Myometrial cell (primary cell): ENCODE measurements at places on chromosomes 16 and 17. TPM values are rescaled to one million over a fixed set of nuclear protein-coding genes. Genes with fewer than 3 reads are reported as not detected.

Gene C16orf87
- total RNA-seq: 4.6 and 8.2 TPM in 2 replicates

Gene SLC35G6
- not detected in 2 replicates for total RNA-seq

Gene RHBDF2
- 19.9 and 27.1 TPM in 2 replicates for total RNA-seq

Gene SEPTIN12
- not detected in 2 replicates for total RNA-seq

Gene CLEC3A
- total RNA-seq: not detected in 2 replicates

Gene COX6A2
- total RNA-seq: not detected in 2 replicates

Gene PDE6G
- 1.2 and 3.2 TPM in 2 replicates for total RNA-seq

Gene WFIKKN1
- 0.86 TPM in 1 of 2 replicates, not detected in the other for total RNA-seq

Gene EVPLL
- total RNA-seq: not detected in 2 replicates

Gene C17orf67
- total RNA-seq: 0.35 TPM in 1 of 2 replicates, not detected in the other

Gene KRT39
- not detected in 2 replicates for total RNA-seq

Gene RASD1
- total RNA-seq: 1.4 and 2.1 TPM in 2 replicates

Gene RBFOX1
- 1.2 TPM in 1 of 2 replicates, not detected in the other for total RNA-seq

Gene PRAC2
- total RNA-seq: not detected in 2 replicates

Gene PLCG2
- total RNA-seq: 0.18 and 0.29 TPM in 2 replicates

Gene ARRB2
- total RNA-seq: 12.9 and 14.4 TPM in 2 replicates

Gene OGFOD1
- total RNA-seq: 38.3 and 101 TPM in 2 replicates

Gene RNFT1
- 12.7 and 16.5 TPM in 2 replicates for total RNA-seq

Gene TOP3A
- 14.4 and 19.5 TPM in 2 replicates for total RNA-seq

Gene TBC1D26
- total RNA-seq: not detected in 2 replicates

Gene XPO6
- total RNA-seq: 106 and 115 TPM in 2 replicates

Gene OTOP3
- total RNA-seq: not detected in 2 replicates

Gene MMP28
- total RNA-seq: 6.6 and 9.2 TPM in 2 replicates

Gene TM4SF5
- not detected in 2 replicates for total RNA-seq

Gene MRPL12
- total RNA-seq: 80.1 and 94.3 TPM in 2 replicates
